ENCODE measurements at places on chromosomes 7 and 10.

- peak; percentile 67 for DNase-seq
These were observed 60.4 kb downstream of the ADD3 start for GRCh38 chr10:110067960-110068770.

GRCh38 chr10:13241613-13242012 is 7.4 kb upstream of the UCMA start:
- no peak for DNase-seq

GRCh38 chr7:45104844-45105587 is 6.5 kb downstream of the TBRG4 start:
- no peak for DNase-seq

DNA sequence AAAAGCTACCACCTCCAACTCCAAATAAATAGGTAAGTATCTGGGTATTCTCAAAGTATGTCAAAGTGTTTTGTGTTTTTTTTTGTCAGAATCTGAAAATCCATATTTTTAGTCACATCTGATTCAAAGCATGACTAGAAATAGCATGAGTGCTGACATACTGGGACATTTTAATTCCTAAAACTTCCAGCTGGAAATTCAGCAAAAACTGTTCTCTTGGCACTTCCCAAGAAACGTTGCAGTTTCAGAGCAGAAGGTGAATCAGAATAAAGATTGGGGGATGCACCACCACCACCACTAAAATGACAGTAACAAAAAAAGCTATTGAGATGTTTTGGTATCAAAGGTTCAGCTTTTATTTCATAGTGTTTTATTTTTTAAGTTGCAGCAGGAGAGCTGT is 724.6 kb upstream of the CELF2 start:
- no peak for DNase-seq

GRCh38 chr7:64640504-64640903 is 25.4 kb upstream of the ZNF107 start:
- DNase-seq = no peak

GRCh38 chr7:21767300-21767900 is 178.3 kb downstream of the CDCA7L start:
- DNase-seq = peak; percentile 76

GRCh38 chr7:142910031-142910433 is 23.5 kb downstream of the TRPV5 start:
- DNase-seq = no peak

DNA sequence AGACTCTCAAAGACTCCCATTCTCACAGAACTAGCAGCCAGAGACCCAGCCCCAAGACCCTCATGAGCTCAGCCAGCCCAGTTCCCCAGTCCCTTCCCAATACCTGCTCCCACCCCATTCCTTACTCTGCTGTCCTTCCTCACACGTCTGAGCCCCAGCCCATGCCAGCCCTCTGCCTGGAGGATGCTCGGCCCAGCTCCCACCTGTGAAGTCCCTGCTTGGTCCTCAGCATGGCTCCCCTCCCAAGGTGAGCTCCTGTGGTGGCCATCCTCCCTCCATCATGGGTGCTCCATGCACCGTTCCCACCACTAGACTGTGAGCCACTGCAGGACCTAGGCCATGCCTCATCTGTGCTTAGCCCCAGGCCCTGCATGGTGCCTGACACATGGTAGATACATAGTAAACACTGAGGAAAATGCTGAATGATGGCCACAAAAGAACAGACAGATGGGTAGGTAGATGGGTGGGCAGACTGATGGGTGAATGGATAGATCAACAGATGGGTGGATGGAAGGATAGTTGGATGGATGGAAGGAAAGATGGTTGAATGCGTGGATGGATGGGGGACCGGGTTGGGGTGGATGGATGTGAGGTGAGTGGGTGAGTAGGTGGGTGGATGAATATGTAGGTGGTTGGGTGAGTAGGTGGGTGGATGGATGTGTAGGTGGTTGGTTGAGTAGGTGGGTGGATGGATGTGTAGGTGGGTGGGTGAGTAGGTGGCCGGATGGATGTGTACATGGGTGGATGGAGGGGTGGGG is 138.9 kb downstream of the GRID1 start:
- DNase-seq = no peak

DNA sequence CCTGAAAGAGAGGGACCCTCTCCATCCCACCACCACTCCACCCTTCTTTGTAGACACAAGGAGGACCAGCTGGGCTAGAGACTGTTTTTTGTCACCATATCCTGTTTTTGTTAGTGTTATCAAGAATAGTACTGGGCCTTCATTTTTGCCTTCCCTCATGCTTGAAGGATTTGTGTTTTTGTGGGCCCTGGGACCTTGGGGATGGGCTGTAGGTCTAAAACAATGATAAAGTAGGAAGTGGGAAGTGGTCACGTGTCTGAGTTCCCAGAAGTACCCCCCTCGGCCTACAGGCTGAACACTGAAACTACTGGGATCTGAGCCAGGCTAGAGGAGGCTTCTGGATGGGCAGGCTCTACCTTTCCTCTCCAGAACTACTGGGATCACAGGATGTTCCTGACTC is 8.9 kb downstream of the AGFG2 start:
- DNase-seq = no peak

- no peak for DNase-seq
These were observed 192.2 kb downstream of the ELAPOR2 start for GRCh38 chr7:86867163-86867762.

DNA sequence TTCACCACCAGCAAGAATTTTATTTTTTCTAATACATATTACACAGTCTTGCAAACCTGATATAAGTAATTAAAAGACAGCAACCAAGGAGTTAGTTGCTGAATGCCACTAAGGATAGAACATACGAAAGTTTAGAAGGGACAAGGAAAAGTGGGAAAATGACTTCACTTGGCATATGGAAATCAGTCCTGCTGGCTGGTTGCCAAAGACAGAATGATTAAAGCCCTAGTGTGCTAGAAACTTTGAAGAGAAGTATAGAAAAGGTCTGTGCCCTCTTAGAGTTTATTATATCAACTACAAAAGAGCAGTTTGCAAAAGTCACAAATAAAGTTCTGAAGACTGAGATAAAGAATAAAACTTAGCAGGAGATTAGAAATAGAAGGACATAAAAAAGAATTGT is 5.8 kb upstream of the YAE1 start:
- DNase-seq = no peak

DNA sequence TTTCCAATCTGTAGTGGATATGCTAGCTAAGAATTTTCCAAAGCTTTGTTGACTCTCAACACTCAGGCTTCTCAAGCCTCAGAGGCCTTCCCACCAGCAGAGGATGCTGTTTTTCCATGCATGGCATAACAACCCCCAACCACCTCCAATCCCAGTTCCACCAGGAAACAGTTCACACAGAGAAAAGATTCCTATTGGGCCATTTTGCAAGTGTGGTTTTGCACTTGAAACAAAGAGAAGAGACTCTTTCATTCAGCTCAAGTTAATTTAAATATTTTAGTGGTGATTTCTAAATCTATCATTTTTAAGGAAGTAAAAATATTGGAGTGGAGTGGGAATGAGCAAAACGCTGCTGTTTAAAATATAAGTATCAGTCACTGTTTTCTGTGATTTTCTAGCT is 105.6 kb upstream of the COL1A2 start:
- DNase-seq = peak; percentile 95

Data from adipocyte (in vitro differentiated cells).